NAMALWA (cell line): ENCODE measurements at places on chromosomes 5 and 9.
A peak's percentile ranks its signal among the peaks of the same experiment; 100 is the strongest.

- peak; percentile 80 for DNase-seq
Measured at GRCh38 chr5:97297063-97297703, 114.1 kb upstream of the RIOK2 start.

- no peak for DNase-seq
Measured at GRCh38 chr5:33883482-33883881, 8.3 kb downstream of the ADAMTS12 start.

DNA sequence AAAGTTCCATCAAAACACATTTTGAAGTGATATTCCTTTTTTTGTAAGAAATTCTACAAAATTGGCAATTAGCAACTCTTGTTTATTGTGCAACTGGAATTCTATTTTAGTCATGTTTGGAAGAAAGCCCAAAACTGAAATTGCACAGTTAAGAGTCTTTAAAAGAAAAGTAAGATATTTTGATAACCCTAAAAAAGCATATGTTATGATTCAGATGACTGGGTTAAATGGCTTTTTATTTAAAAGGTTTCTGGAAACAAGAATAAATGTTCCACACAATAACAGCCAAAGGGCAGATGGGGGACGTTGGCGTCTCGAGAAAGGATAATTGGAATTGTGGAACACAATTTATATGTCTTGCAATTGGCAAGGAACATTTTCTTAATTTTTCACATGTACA lies 275.2 kb downstream of the CDH9 start:
- no peak for DNase-seq

- no peak for DNase-seq
Measured at GRCh38 chr9:36895744-36896260, 138.3 kb downstream of the PAX5 start.

DNA sequence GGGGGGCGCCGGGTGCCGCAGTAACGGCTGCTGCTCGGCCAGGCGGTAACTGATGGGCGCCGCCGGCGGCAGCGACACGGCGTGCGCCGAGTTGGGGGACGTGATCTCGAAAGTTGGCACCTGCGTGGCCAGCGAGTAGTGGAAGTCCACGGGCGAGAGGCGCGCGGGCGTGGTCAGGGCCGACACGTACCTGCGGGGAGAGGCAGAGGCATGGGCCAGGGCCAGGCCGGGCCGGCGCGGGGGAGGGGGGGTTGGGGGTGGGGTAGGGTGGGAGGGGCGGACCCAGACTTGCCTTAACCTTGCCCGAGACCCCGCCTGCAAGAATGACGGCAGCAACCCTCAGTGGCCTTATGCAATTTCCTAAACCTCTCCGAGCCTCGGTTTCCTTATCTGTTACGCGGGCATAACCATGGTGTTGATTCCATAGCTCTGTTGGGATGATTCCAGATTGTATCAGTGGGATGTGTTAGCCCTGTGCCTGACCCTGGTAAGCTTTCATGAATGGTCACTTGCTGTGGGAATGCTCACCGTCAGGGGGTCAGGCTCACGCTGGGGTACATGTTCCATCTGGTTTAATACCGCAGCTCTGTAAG lies 53.0 kb downstream of the PSD2 start:
- no peak for DNase-seq

DNA sequence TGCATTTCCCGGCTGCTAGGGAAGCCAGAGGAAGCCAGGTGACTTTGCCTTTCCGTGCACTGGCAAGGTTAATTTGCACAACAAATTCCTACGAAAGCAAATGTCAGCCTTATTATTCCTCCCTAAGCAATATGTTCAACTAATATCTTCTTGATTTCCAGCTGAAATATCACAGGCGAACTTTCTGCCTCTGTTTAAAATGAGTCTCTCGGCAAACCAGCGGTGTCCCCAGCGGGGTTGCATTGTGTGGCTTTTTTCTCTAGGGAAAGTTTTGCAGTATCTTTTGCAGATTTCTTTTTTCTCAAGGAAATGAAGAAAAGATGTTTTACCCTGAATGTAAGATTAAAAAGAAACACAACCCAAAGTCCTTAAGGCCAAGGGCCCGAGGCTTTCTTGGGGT lies 1.9 kb downstream of the DBH start:
- DNase-seq: no peak

GRCh38 chr5:44356231-44356630 lies 33.0 kb downstream of the FGF10 start:
- no peak for DNase-seq

GRCh38 chr5:63398346-63398745 lies 563.9 kb downstream of the HTR1A start:
- DNase-seq: no peak

DNA sequence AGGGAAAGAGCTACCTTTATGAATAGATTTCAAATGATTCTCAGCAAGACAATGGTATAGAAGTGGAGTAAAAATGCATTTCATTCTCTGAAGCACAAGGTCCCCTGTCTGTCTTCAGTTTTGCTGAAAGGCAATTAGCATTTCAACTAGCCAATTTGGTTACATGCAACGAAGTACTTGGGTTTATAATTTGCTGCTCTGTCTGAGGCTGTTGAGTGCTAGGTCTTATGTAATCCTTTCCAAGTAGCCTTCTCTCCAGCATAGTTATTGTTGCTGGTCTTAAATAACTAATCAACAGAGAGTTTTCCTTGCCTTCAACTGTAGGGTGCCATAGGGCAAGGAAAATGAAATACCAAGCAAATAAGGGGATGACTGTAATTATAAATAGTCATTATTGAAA lies 4.5 kb downstream of the ADGRV1 start:
- DNase-seq: no peak

DNA sequence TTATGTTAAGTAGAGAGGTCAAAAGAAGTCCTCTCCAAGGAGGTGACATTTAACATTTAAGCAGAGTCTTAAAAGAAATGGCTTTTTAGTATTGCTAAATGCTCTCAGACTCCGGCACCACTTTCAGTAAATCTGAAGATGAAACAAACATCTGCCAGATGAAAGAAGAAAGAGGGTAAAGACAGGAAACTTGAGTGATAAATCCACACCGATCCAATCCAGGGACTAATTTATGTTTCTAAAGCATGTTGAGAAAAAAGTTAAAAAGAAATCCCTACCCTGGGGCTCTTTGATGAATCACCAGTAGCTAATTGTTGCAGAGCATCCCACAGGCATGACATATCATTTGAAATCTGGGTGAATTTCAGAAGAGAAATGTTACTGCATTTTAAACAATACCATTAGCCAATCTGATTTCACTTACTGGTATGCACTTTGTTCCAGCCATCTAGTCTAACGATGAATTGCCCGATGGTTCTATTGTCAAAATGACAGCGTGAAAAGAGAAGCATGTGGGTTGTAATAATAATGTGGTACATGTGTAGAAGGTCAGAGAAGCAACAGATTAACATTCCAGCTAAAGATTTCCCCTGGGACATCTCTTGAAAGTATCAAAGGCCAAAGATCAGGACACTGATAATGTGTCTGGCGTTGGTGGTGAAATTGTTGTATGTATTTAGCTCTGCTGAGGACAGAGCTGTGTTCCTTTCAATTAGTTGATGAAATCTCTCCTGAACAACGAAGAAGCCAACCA lies 485.7 kb downstream of the CSNK1G3 start:
- DNase-seq: no peak

DNA sequence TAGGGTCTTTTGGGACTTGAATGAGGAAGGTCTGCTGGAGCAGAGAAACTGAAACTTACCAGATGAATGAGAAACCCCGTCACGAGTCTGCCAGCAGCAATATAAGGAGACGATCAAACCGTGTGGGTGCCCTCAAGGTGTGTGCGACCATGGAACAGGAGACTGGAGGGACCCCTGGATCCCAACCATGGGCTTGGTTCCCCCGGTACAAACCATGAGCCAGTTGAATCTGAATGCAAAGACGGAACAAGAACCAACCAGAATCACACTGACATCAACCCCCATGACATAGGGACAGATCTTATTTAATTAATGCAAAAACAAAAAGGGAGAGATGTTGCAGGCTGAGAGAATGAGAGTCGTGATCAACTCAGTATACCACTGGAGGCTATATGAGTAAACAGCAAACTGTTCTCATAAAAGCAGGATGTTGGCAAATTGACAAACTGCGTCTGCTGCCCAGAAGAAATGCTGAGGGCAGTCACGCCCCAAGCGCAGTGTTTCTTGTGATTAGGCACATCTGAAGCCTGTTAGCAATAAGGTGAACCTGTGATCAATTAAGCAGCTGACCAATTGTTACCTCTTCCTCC lies 475.5 kb upstream of the ACO1 start:
- no peak for DNase-seq

- DNase-seq: no peak
Measured at GRCh38 chr5:138316355-138316754, 15.2 kb downstream of the CDC25C start.
